ENCODE measurements at places on chromosomes 3 and 15. TPM values are rescaled to one million over a fixed set of nuclear protein-coding genes. Genes with fewer than 3 reads are reported as not detected.

The DUOXA1 gene
- 0.23 TPM for polyA plus RNA-seq

The LRTM1 gene
- not detected for polyA plus RNA-seq

The PBRM1 gene
- 70.0 TPM for polyA plus RNA-seq

DNA sequence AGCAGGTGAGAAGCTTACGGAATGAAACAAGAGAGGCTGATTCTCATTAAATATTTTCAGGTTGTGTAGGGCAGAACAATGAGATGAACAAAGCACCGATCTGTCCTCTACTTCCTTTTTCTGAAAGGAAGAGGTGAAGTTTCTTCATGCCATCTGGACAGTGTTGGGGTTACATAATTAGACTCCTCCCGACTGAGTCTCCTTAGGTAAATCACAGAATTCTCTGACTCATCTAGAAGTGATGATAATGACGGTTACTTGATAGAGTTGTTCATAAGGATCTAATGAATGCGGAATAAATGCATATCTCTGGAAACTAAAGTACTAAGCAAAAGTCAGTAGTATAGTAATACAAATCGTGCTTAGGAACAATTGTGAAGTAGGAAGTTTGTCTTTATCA is 21.2 kb downstream of the CRTC3 start:
- no peak for DNase-seq

DNA sequence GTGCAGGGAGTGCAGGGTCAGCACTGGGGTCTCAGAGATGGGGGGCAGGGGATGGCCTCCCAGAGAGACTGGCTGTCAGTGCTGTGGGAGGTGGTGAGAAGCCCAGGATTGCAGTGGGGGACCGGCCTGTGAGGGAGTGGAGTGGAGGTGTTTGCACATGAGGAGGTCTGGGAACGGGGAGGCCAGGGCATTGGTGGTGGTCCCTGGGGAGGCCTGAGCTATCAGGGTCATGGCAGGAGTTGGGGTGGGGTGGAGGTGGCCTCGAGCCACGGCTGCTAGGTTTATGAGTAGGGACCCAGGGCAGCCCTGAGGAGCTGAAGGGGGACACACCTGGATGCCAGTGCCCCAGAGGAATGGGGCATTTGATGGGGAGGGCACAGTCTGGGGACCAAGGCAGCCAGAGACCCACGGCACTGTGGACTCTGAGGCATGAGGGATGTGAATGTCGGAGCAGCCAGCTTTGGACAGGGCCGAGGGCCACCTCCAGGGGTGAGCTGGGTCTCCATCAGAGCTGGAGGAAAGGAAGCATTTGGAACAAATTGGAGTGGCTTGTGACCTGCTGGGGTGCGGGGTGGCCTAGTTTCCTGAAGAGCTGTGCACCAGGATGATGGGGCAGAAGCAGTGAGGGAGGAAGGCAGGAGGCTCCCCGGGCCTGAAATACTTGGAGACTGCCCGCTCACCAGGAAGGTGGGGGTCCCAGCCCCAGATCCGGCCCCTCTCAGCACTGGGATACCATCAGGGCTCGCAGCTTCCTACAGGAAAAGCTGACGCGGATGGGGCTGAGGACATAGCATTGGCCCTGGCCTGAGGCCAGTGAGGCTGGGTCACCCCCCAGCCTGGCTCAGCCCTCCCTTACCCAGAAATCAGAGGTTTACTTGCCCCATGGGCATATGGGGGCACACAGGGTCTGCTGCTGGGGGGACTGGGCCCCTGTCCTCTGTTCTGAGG is 9.5 kb upstream of the CSPG4 start:
- DNase-seq = no peak

- no peak for DNase-seq
Observed at GRCh38 chr15:64490598-64491259, 30.4 kb downstream of the ZNF609 start.

DNA sequence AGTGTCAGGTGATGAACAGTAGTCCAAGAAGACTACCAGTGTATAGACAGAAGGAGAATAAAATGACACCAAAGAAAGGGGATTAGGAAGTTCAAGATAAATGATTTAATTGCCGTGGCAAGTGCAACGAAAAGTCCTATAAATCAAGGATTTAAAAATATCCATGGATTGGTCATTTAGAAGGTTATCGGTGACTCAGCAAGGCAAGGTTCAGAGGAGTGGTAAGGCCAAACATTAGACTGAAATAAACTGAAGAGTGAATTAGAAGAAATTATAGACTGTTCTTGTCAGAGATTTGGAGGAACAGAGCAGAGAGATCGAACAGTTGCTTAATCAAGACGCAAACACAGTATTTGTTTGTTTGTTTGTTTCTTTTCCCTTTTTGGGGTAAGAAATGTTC is 211.9 kb upstream of the KCNMB2 start:
- DNase-seq = no peak

- no peak for DNase-seq
Observed at GRCh38 chr3:15579051-15579450, 22.3 kb downstream of the HACL1 start.

DNA sequence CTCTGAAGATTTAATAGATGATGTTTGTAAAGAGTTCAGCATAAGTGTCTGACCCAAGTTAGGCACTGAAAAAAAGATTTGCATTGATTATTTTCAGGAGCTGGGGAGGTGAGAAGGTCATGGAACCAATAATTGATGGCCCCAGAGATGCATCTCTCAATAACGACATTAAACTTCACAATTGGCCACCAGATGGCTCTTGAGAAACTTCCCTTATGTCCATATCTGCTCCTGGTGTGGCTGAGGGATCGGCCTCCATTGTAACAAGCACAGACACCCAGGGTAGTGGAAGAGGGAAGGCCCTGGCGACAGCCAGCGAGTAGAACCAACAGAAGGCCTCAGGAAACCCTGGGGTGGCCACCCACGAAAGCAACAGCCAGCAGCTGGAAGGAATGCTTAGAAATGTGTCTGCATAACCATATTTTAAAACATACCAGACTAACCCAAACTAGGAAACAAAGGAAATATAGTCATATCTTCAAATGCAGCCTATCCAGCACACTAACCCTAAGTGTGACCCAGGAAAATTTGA is 536.7 kb downstream of the SOX2 start:
- no peak for DNase-seq

- DNase-seq = no peak
Observed at GRCh38 chr15:64102497-64102896, 6.7 kb downstream of the SNX1 start.

DNA sequence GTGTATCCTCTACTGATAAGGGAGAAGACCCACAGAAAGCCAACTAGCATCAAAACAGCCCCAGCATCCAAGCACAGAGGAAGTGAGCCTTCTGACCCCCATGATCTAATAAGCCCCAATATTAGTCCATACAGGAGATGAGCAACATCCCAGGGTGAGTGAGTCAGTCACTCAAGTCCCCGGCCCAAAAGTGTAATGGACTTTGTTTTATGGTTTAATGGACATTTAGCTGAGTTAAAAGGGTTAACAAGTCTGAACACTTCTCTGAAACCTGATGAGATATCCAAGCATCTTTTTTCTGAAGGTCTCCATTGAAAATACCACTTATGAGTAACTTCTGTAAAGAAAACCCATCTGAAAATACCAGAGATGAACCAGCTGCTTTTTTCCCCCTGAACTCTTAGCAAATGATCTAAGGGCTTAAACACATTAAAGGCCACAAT is 115.6 kb downstream of the GREM1 start:
- DNase-seq = no peak
